Right ventricle myocardium inferior (tissue), 1 donor: ENCODE measurements at places on chromosomes 7 and 10. TPM values are rescaled to one million over a fixed set of nuclear protein-coding genes. Genes with fewer than 3 reads are reported as not detected.

COL13A1 gene
- total RNA-seq: 1.0 TPM

GRCh38 chr7:101557421-101557820 is 71.7 kb downstream of the MYL10 start:
- DNase-seq: no peak

- DNase-seq: no peak
Observed at GRCh38 chr7:79610313-79610712, 156.8 kb upstream of the MAGI2 start.

DNA sequence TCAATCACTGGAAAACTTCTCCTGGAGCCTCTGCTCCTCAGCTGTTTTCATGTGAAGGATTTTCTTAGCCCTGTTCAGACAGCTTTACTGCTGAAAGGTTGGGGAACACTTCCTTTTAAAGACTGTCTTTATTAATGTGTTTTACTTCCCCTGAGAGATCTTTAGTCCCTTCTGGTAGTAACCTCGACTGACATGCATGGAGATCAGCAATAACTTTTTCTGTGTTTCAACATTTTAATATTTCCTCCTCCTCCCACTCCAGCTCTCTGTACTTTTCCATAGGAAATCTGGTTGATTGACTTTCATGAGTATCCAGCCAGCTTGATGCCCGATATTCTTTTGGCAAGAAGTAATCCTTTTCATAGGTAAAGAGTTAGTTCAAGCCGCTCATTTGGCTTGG is 62.7 kb upstream of the STRIP2 start:
- no peak for DNase-seq

DNA sequence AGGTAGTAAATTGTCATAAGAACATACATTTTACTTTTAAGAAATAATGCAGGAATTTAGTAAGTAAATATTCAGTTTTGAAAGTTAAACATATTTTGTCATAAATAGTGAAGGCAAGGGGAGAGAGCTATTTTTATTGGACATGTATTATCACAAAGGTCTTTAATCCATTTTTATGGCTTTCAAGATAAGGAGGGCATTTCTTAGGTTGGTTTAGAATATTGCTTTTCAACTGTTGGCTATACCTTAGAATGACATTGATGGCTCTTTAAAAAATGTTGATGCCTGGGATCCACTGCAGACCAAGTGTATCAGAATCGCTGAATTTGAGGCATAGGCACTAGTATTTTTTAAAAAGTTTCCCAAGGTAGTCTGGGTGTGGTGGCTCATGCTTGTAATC is 34.0 kb downstream of the ADAM22 start:
- DNase-seq: no peak

NKX1-2 gene
- total RNA-seq: not detected

GRCh38 chr7:140923358-140924006 is 1.2 kb downstream of the BRAF start:
- DNase-seq: no peak

PHKG1 gene
- 31.2 TPM for total RNA-seq

DNA sequence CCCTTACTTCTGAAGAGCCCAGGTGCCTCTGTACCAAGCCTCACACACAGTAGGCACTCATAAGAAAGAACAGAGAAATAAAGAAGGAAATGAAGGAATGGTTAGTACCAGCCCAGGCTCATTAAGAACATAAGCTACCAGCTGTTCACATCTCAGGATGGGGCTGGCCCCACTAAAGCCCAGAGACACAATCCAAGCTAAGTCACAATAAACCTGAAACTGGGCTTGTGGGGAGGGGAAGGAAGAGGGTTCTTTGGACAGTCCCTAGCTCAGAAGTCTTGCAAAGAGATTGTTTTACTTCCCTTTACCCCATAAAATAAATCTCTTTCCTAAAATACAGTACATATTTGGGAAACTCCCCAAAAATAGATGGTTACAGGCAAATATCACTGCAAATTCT is 24.3 kb downstream of the FBXW4 start:
- no peak for DNase-seq

DNA sequence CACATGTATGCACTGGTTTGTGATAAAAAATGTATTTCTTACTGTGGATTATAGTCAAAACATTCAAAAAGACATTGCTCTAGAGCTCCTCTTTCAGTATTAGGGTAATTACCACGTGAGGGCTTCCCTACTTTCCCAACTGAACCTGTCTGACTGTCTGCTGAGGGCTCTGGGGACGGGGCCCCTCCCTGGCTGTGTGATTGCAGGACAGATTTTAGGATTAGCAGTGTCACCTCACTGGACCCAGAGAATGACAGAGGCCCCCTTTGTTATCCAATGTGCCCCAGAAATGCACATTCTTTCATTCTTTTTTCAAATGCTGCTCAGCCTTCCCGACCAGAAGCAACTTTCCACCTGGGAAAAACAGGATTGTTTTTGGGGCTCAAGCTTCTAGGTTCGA is 43.6 kb upstream of the MXI1 start:
- DNase-seq: no peak

GIMAP4 gene
- 38.4 TPM for total RNA-seq

CDHR1 gene
- 0.65 TPM for total RNA-seq

DNA sequence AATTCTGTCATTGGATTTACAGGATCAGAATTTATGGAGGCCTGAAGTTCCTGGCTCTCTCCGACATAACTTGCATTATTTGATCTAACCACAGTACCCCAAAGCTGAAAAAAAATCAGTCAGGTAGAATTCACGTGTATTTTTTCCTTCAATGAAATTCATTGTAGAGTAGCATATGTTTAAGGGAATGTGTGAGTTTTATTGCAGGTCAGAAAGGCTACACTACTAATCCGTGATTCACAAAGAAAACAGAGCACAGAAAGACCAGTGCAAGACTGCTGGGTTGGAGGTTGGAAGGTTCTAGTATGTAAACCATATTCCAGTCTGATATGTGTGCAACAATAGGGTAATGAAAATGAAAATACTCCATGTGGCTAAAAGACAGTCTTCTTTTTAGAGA is 247.0 kb upstream of the FERD3L start:
- DNase-seq: no peak

DNA sequence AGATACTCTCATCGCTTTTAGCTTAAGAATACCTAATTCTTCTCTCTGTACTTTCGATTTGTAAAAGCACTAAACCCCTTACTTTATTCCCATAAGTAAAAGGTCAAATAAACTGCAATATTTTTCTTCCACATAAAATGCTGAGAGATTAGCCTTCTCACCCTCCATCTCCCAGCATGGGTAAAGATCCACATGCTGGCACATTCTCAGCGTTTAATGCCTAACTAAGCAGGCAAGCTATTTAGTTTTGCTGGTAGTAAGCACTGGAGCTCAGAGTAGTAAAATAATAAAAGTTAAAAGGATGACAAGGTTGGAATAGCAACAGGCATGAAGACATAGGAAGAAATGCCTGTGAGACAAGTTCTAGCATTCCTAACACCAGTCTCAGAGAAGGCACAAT is 65.9 kb upstream of the NEBL start:
- no peak for DNase-seq

DNA sequence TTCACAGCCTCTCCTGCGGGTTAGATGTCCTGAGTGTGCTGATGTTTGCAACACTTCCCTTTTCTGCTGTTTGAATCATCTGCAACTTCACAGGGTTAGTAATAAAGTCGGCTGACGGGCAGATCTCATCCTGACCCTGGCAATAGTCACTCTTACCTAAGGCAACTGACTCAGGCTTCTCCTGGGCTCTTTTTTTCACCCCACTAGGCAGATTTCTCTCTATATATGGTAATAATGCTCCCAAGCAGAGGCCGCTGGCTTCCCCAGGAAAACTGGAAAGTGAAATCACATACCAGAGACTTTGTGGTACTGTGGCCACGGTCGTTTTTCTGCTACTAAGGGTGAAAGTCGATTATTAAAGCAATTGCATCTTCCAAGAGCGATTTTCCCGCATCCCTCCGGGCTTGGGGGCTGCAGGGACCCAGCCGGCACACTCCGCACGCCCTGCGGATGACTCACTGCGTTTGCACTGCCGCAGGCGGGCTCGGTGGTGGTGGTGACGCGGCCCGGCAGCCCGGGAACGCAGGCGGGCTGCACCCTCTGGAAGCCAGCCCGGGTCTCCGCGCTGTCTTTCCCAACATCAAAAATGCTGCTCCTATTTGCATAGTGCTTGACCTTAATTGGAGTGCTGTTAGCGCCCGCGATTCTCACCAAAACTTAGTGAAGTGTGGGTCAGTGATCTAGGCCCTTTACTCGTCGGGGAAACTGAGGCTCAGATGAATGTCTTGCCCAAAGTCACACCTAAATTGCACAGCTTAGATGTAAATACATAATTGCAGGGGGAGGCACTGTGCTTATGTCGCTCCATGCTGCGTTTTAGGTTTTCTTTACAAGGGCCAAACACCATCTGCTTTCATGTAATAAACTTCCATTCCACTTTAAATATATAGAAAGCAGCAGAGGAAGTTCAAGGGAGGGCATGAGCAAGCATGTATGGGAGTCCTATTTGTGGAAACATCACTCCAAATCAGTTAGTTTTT is 47.6 kb upstream of the ITGB1 start:
- peak; percentile 85 for DNase-seq

ANKRD7 gene
- 0.70 TPM for total RNA-seq

LRMDA gene
- total RNA-seq: 22.3 TPM

FAM221A gene
- total RNA-seq: 2.6 TPM

DNA sequence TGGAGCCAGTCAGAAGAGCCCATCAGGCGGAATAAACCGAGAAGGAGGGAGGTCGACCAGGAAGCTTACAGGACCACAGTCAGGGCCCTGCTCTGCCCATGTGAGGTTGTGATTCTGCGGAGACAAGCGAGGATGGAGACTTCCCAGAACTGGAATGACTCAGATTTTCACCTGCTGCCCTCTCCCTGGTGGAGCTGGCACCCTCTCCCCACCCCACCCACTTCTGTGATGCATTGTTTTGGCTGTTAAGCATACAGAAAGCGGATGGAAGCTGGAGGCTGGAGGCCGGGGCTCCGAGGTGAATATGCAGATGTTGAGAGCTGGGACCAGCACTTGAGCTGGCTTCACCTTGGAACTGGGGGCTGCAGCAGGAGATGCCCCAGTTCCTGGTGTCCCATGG is 57.4 kb downstream of the NPTX2 start:
- DNase-seq: no peak

DNA sequence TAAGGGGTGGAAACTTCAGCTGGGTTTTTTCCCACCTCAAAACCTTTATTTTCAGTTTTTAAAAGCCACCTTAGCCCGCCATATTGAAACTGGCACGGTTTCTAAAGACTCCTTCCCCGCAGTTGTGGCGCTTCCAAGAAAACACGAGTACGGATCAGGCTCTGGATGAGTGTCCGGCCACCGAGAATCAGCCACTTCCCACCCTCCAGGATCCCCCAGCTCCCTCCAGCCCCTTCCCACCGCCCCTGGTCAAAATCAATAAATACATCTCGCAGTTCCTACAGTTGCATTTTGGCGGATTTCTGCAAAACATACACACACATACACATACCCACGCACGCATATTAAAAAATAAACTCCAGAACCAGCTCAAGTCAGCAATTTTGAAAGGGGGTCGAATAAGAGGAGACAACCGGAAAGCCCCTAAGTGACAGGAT is 1.1 kb downstream of the SFMBT2 start:
- no peak for DNase-seq

- DNase-seq: no peak
Observed at GRCh38 chr10:15427843-15428414, 56.8 kb upstream of the FAM171A1 start.

GRCh38 chr7:93316730-93317129 is 84.6 kb downstream of the VPS50 start:
- no peak for DNase-seq

DNA sequence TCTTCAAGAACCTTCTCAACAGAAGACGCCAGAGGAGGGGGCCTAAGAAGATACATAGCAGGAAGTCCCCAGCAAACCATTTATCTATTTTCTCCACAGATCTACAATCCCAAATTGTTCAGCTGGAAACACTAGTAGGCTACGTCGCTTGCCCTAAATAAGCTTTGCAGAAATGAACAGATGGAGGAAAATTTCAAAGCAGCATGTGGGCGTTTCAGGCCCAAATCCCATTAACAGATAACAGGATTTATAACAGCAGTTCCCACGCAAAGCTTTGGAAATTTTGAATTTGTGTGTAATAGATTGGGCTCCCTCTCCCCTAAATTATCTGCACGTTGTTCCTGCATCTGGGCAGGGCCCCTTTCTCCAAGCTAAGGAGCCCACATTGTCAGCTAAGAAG is 60.6 kb upstream of the FRMD4A start:
- DNase-seq: no peak

- no peak for DNase-seq
Observed at GRCh38 chr7:143279186-143280098, 5.3 kb upstream of the TMEM139 start.

DNA sequence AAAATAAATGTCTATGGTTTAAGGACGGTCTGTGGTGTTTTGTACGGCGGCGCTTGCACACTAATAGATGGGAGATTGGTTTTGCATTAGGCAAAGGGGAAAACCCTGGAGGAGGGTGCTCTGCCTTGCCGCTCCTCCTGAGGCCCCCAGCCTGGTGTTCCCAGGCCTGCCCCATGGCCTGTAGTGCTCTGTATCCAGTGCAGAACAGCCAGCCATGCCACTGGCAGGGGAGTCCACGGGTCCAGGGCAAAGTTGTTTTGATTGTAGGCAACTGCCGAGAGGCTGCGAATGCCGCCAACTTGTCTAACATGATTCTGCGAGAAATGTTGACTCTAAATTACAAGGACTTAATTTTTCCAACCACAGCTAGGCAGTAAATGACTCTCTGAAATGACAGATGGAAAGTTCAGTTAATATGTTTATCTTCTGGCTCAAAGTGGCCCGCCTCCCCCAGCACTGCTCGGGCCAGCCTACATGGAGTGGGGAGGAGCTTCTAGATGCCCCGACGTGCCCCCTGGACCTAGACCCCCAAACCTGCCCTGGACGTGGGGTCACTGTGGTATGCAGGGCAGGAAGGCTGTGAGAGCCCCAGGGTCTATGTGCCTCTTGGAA is 104.6 kb upstream of the GDF10 start:
- no peak for DNase-seq

DNA sequence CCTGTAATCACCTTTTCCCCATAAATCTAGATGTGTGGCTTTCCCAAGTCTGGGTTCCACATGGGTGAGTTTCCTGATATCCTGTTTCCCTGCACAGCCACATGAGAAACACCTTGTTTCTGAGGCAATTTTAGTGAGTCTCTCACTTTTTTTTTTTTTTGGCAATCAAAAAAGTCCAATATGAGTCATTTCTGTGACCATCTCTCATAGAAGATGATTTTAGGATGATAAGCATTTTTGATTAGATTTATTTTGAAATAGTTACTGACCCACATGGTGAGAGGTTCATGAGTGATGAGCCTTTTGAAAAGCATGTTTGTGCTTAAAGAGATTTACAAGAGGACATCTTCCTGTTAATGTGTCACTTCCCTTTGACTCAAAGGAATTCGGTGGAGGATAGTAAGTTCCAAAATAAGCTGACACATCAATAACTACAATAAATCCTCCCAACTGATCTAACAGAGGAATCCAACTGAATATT is 464.0 kb downstream of the INHBA start:
- DNase-seq: no peak

DNA sequence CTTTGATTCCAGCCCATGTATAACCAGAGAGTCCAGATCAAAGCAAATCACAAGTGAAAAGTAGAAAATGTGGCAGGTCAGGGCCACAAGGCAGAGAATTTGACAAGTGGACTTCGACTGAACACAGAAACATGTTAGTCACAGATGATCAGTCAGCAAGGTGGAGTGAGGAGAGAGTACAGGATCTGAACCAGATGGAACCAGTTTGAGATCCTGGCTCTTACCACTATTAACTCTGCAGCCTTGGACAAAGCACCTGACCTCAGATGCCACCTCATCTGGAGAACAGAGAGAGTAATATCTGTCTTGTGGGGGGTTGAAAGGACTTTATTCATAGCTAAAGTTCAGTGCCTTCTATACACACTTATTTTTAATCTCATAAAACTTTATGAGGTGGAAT is 4.4 kb downstream of the MRLN start:
- no peak for DNase-seq

CALCR gene
- total RNA-seq: 0.05 TPM
